Amniotic epithelial cell (primary cell): ENCODE measurements at places on chromosomes 2 and 18.

- DNase-seq: no peak
These were observed 126.0 kb downstream of the NXPH2 start for GRCh38 chr2:138654146-138654545.

DNA sequence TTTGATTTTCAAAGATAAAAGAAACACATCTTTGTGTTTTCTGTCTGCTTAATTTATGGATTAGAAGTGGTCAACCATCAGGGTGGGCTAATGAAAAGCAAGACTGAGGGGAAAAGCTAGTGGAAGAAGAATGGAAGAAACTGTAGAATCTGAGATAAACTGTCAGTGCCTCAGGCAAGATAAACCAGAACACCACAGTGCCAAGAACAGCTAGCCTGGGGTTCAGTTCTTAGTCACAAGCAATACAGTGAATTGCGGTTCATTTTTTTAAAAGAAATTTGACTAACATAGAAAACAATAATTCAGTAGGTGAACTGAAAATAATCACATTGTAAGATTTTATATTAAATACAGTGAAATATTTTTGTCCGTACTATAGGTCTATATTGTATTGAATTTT is 22.0 kb upstream of the LNPK start:
- peak; percentile 3 for DNase-seq

DNA sequence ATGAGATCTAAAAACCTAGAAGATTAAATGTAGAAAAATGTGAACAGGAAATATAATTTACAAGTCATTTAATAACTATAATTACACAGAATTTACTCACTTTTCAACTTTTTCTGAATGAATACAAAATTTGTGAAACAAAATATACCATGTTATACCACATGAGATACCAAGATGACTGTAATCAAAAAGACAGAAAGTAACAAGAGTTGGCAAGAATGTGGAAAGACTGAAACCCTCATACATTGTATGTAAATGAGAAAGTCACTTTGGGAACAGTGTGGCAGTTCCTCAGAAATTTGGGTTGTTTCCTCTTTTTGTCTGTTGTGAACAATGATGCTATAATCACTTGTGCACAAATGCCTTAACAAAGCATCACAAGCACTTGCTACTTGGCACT is 145.4 kb upstream of the ZNF804A start:
- no peak for DNase-seq

DNA sequence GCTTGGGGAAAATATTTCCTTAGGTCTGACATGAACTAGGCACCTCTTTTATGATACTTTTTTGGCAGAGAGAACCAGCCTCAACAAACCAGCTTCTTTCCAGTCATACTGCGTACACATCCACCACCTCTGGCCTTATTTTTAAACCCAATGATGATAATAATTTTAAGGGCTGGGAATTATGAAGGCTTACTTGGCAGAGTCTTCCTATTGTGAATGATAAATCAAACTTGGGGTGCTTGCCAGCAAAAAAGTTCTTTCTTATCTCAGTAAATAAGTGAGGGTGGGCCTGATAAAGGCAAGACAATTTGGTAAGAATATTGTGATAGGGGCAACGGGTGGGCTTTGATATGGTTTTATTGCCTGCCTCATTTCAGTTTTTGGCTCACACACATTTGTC is 1230.2 kb upstream of the ZEB2 start:
- peak; percentile 42 for DNase-seq

DNA sequence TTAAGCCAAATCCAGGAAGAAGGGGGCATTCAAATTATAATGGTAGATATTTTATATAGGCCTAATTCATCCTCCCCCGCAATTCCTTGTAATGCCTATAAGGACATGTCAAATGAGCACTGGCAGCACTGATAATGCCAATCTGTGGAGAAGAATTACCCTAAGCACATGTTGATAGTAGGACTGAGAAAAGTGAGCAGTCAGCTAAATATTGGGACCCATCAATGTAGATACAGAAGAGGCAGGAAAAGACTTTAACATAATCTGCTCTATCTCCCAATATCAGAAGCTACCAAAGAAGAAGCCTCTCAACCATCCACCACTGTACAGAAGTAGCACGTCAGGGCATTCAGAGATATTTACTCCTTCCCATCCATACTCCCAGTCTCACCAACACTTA is 101.3 kb upstream of the REG3A start:
- DNase-seq: no peak

DNA sequence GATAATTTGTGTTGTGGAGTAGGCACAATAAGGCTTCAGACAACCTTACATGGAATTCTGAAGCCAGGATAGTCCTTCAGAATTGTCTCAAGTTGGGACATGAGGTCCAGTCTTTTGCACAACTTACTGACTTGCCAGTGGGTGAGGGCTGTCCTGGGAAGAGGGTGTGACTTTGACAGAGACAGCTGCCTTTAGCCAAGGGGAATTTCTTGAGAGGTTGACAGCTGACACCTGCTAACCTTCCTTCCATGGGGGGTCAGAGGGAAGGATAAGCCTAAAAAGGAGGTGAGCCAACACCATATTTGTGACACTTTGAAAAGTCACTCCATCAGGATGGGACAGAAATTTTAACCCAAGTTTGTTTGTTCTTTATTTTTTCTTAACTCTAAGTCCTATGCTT is 907.8 kb upstream of the CRIM1 start:
- no peak for DNase-seq

- DNase-seq: peak; percentile 99
These were observed 8.1 kb downstream of the SMAD7 start for GRCh38 chr18:48942554-48943261.

- DNase-seq: no peak
These were observed 304.2 kb downstream of the FBXO15 start for GRCh38 chr18:73843455-73843854.

GRCh38 chr2:46196871-46197462 is 100.2 kb upstream of the EPAS1 start:
- DNase-seq: no peak

DNA sequence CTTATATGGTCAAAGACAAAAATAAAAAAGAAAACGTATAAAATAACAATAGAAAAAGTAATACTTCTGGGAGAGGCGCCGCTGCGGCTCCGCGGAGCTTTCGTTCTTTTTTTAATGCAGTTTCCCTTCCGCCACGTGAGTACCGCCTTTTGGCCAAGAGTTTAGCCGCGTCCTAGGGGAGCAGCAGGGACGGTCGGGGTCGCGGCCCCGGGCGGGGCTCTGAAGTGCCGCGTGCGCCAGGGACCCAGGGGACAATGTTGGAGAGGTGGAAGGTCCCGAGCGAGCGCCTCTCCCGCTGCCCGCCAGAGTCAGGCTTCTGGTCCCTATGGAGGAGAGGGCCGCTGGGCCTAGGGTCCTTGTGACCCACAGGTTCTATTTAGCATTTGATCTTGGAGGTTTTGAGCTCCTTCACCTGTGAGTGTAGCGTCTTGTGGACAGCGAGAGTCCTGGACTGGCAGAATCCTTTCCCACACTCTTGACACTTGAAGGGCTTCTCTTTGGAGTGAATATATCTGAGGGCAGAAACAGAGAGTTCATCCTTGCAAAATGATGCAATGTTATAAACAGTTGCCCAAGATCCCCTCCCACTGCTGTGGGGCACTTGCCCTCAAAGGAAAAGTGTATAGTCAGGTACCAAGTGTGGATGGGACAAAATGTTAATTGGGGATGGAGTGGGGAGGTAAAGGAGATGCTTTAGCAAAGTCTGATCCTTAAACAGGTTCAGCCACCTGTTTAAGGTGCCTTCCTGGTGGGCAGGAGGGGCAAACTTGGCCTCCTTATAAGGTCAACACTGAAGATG is 6.3 kb downstream of the OSR1 start:
- no peak for DNase-seq
